ENCODE measurements at places on chromosomes 12 and 14.

DNA sequence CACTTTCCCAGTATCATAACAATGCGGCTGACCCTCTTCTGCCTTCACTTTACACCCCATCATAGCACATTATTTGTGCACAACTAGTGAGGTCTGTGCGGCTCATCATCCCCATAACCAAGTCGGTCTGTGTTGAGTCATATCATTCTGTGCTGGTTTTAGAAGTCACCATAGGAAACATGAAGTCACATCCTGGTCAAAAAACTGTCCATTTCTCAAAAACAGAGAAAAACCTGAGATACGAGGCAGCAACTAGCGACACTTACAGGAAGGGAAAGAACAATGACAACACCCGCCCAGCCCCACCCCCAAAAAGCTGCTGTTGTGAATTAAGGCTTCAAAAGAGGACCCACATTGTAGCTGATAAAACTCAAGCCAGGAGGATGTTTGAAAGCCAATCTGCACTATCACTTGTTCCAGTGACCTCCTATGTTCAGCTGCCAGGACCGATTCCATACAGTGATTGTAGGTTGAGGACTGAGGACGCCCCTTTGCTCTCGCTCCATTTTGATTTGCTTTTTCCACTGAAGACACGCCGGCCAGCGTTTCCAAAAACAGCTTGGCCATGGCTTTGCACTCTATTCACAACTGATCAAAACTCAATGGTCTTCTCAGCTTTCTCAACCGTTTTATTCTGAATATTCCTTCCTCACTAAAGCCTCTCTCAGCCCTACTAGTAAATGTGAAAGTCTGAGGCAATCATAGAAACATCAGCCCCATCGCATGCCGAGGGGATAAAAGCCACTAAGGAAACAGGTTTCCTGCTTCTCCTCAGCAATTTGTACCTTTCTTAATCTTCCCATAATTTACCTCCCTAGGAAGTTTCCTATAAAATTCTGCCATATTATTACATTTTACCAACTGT is 87.5 kb downstream of the DUSP16 start:
- no peak for DNase-seq

DNA sequence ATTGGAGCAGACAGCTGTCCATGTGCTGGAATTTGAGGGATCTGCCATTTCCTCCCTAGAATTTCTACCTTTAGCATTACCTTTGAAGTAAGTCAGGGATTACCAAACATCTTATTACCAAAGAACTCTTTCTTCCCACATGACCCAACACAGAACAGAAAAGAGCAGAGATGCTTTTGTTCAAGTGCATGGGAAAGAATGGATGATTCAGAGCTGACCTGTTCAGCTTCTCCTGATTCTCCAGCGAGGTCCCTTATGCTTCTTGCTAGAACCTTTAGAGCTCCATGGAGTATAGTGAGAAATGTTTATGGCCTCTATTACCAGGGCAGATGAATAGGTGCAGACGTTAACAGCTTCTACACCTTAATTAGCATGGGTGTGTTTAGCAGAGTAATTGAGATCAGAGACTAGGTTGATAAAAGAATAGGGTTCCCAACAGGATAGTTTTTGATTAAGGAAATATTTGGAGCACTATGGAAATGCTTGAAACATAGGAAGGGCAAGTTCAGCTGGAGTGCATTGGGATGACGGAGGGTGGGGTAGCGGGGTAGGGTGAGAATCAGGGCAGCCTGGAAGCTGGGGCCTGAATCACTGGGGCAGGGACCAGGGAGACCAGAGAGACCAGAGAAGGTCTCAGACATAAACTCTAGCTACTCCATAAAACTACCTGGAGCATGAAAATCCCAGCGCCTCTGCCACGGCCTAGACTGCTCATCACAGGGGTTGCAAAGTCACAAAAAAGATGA is 223.7 kb downstream of the CACNA1C start:
- no peak for DNase-seq

DNA sequence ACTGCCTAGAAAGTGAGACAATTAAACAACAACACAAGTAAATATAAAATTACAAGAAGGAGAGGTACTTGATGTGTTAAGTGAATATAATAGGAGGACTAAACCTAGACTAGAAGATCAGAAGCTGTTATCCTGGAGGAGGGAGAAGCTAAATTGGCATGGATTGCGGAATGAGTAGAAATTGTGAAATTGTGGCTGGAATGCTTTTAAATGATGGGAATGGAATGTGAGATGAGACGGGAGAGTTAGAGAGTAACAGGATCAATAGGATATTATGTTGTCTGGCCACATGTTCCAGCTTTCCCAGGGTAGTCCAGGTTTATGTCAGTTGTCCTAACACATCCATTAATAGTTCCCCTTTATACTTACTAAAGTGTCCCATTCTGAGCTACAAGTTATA is 44.0 kb upstream of the CPNE8 start:
- no peak for DNase-seq

GRCh38 chr12:50515587-50515986 is 10.8 kb downstream of the DIP2B start:
- DNase-seq, result no peak

DNA sequence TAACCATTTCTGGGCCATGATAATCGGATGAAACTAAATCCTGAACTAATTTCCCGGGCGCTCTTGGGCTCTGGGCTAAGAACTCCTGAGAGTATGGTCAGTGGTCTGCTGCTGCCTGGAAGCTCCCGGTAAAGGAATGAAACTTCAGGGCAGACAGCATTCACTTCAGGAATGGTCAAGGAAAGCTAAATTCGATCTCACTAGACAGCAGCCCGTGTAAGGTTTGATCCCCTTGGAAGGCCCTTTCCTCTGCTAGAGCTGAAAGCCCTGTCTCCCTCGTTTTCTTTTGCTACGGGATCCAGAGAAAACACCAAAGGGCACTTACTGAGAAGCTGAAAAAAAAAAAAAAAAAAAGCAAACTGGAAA is 680 bp downstream of the ASB8 start:
- DNase-seq, result no peak

DNA sequence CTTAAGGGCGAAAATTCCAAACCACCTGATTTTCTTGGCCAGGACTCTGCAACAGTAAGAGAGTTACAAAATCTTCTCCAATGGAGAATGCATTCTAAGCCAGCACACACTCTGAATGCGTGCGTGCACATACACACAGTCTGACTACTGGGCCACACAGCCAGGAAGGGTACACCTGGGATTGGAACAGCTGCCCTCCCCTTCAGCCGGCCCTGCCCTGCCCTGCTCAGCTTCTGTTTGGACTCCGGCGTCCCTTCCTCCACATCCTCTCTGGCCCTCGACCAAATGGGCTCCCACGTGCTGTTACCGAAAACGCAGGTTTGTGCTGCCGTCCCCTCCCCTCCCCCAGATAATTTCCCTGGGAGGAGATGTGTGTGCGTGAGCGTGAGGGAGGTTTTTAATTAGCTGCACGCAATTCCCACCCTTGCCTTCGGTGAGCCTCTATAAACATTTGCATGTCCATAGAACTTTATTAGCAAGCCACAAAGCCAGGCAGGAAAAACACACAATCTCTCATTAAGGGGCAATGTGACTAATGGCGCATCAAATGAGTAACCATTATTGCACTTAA is 43.0 kb downstream of the CCNK start:
- DNase-seq, result peak; percentile 46

GRCh38 chr12:2170376-2170775 is 117.6 kb downstream of the CACNA1C start:
- no peak for DNase-seq

DNA sequence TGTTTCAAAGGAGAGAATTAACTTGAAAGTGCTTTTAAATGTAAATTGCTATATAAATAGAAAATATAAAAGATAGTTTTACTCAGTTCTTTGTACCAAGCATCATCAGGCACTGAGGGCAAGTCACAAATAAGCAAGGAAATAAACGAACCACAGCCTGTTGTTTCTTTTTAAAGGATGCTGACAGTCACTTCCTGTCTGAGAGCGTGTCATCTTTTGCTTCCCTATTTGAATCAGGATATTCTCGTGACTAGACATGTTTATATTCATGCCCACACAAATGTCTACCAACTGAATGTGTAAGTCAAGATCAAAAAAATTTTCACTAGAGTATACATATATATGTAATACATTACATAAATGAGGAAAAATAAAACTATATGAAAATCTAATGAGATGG is 31.4 kb upstream of the SLC2A13 start:
- DNase-seq, result no peak

GRCh38 chr14:103243764-103244737 is 90.0 kb upstream of the EIF5 start:
- no peak for DNase-seq

DNA sequence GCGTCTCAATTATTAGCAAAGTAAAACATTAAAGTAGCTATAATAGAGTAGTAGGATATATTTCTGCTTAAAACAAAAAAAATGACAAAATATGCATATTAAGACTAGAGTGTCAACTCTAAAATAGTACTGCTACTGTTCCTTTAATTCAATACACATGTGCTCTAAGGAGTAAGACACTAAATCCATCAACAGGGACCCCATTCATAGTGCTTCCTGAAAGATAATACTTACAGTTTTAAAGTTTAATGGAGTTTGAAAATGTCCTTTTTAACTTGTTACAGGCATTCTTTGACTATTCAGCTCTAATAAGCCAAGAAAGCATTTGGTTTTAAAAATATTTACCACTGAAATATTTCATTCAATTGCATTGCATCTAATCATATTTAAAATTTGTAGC is 145.2 kb downstream of the ADAMTS20 start:
- no peak for DNase-seq

DNA sequence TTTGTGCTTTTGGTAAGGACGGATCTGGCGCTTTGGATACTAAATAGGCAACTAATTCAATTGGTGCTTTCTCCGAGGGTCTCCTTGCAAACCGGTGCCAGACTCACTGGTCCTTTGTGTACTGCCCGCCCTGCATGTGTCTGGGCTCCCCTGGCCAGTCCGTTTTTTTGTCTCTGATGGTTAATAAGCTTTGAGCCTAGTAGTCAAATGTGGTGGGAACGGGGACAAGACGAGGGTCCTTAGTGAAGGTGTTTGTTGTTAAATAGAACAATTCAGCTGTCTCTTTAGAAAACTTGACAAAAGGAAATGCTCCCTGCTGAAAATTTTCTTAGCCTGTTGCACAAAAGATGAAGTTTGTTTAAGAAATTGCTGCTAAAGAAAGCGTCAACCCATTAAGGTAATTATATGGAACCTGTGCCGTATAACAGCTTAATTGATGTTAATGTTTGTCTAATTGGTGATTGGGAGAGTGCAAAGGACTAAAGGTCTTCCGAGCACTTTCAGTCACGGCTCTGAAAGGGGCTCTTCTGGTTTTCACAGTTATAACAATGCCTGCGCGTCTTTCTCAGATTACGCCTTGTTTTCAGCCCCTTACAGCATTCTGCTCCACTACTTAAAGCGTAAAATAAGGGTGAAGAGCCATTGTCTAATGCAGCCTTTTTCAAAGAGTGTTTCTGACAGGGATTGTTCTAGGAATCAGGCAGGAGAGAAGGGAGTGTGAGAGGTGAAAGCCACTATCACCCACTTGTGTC is 537.4 kb downstream of the PRKD1 start:
- DNase-seq, result no peak

DNA sequence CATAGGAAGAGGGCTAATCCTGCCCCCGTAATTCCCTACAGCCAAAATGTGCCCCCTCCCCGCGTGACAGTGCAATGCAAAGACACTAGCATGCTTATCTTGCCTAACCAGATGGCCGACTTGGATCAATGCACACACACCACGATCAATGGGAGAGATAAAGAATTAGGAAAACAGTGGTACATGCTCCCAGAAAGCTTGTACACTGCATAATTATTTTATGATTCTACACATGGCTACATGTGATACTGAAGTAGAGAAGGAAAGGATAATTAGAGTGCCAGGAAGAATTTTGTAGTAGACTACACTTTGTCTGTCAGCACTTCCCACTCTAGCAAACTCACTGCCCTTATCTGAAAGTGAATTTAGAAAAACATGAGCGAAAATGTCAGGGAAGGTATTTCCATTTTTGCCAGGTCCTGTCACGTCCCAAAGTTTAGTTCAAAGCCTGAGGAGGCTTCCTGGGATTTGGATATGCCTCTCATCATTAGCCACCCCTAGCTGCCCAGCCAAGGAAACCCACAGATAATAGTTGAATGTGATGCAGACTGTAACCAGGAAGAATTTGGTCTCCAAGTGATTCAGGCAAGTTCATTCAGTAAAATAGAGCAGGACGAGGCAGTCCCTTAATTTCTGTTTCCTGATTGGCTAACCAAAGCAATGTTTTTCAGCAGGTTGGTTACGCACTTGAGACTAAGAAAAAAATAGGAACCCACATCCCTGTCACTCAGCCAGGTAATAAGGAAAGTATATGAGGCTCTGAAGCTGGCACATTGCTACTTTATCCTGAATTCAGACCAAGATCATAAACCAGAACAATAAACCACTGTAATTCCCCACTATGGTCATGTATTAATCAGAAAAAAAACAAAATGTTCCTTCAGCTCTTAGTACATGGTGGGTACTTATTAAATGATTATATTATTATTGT is 199.6 kb upstream of the OTX2 start:
- no peak for DNase-seq

GRCh38 chr14:98347686-98348085 is 924.3 kb downstream of the BCL11B start:
- no peak for DNase-seq

DNA sequence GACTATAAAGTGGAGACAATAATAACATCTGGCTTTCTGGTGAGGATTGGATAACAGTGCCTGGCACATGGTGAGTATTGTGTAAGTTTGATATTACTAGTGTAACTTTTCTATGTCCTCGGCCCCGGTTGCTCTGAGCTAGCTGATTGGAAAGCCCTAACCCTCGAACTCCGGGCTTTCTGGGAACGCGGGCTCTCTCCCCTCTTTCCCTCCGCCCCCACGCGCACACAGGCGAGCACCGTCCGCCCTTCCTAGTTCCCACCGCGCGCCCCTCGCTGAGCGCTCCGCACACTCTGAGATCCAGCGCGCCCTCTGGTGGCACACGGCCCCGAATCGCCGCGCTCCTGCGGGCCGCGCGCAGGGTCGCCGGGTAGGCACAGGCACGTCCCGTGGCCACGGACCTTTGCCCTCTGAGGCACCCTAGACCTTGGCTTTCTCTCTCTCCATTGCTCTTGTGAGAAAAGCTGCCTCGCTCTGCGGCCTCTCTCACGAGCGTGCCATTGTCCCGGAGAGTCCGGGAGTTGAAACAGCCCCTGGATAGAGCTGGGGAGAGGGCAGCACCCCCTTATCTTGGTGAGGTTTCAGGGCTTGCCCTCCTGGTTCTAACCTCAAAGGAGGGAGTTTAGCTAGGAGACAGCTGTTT is 23.2 kb upstream of the ESRRB start:
- DNase-seq, result peak; percentile 63

DNA sequence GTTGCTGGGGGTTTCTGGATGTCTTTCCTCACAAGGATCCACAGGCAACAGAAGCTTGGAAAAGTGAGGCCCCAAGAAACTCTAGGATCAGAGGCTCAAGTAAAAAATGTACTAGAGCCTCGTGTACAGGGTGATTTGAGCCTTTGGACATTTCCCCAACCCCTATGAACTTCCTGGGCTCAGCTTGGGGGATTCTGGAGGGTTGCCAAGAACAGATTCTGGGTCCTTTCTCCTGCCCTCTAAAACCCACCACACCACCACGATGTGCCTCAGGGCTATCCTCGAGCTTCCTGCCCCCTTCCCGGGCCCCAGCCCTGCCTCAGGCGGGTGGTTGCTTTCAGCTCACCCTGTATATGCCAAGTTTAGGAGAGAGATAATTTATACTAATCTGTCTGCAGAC is 583 bp downstream of the FAM186B start:
- no peak for DNase-seq

- no peak for DNase-seq
Observed at GRCh38 chr14:22163051-22163450, 426.0 kb downstream of the DAD1 start.
